ENCODE measurements at places on chromosomes 5 and 9. TPM values are rescaled to one million over a fixed set of nuclear protein-coding genes. Genes with fewer than 3 reads are reported as not detected.
A peak's percentile ranks its signal among the peaks of the same experiment; 100 is the strongest.

DNA sequence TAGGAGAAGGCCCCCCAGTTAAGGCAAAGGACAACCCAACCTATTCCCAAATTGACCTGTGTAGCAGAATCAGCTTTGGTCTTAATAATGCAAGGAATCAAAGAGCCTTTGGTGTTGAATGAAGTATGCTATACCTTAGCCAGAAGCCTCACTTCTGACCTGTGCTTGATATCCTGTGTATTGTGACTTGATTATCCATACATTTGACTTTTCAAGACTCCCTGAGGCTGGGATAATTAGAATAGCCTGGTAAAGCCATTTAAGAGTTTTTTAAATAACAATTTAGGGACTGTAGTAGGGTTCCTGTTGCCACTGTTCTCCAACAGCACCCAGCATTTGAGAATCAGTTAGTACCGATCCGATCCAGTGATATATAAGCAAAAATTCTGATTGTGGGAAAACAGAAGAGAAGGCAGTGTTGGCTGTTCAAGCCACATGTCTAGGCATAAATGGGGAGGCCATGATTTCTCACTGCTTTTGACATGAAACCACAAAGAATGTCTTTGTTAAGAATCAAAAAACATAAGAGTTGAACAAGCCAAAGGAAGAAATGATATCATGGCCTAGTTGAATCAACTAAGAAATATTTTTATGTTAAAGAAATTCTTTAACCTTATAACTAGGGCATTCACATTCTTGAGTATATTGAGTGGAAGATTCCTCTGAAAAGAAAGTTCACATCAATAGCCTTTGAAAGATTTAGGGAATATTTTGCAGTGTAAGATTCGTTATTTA, 98.9 kb downstream of the F2RL2 start:
- no peaks in the 10 kb centered on the region for H3K36me3 ChIP-seq
- no peak overlapping the region for H3K4me3 ChIP-seq
- H3K27ac ChIP-seq = no peak overlapping the region
- H3K4me1 ChIP-seq = no peaks in the 10 kb centered on the region
- no peaks in the 10 kb centered on the region for H3K27me3 ChIP-seq

DNA sequence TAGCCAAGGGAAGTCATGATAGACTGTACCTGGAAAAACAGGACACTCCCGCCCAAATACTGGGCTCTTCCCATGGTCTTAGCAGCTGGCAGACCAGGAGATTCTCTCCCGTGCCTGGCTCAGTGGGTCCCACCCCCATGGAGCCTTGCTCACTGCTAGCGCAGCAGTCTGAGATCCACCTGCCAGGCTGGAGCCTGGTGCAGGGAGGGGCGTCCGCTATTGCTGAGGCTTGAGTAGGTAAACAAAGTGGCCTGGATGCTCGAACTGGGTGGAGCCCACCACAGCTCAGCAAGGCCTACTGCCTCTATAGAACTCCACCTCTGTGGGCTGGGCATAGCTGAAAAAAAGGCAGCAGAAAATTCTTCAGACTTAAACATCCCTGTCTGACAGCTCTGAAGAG, 10.1 kb upstream of the THG1L start:
- H3K27me3 ChIP-seq = no peaks in the 10 kb centered on the region
- no peak for DNase-seq
- H3K4me3 ChIP-seq = no peak overlapping the region
- no peaks in the 10 kb centered on the region for H3K36me3 ChIP-seq
- peaks cover 3% of the 10 kb centered on the region for H3K4me1 ChIP-seq

DNA sequence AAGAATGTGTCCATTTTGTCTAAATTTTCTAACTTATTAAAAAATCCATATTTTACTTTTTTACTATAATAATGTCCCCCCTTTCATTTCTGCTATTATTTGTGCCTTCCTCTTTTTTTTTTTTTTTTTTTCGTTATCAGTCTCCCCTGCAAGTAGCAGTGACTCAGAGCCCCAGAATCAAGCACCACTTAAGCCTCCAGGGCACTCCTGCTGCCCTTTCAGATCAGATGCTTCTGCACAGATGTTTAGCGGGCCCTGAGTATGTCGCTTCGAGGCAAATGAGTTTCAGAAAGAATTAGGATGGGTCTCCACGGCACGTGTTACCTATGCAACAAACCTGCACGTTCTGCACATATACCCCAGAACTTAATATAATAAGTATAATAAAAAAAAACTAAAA, 11.7 kb downstream of the MED7 start:
- DNase-seq = no peak
- H3K4me1 ChIP-seq = no peaks in the 10 kb centered on the region
- H3K27ac ChIP-seq = no peak overlapping the region

NEUROG1 gene
- total RNA-seq = not detected

- H3K4me1 ChIP-seq = no peaks in the 10 kb centered on the region
- DNase-seq = no peak
- no peak overlapping the region for H3K27ac ChIP-seq
- H3K4me3 ChIP-seq = no peak overlapping the region
- no peaks in the 10 kb centered on the region for H3K27me3 ChIP-seq
These were observed 913.8 kb downstream of the TLE1 start for GRCh38 chr9:80775530-80775929.

DNA sequence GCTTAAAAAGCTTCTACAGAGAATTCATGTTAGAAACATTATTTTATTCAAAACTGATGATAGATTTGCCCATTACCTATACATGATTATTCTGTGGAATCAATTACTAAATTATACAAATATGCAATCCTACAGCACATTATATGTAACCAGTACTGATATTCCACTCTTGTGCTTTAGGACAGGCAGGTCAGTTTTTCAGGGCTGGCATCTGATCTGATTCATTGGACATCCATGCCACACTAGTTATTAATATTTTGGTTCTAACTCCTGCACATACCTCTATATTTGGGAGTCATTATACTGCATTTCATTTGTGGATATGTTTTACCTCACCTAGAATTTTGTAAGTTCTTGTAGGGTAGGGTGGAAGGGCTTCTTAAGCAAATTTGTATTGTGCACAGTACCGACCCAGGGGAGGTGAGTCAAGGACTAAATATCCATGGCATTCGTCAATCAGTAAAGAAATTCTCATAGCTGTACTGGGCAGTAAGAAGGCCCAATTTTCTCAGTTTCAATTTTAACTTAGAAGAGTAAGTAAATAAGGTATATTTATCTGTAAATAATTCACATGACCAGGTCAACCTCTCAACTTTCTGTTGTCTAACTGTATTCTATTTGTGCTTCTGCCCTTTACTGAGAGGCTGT, 33.5 kb downstream of the ELOVL7 start:
- no peak overlapping the region for H3K4me3 ChIP-seq
- DNase-seq = no peak
- no peaks in the 10 kb centered on the region for H3K27me3 ChIP-seq
- no peaks in the 10 kb centered on the region for H3K4me1 ChIP-seq

DNA sequence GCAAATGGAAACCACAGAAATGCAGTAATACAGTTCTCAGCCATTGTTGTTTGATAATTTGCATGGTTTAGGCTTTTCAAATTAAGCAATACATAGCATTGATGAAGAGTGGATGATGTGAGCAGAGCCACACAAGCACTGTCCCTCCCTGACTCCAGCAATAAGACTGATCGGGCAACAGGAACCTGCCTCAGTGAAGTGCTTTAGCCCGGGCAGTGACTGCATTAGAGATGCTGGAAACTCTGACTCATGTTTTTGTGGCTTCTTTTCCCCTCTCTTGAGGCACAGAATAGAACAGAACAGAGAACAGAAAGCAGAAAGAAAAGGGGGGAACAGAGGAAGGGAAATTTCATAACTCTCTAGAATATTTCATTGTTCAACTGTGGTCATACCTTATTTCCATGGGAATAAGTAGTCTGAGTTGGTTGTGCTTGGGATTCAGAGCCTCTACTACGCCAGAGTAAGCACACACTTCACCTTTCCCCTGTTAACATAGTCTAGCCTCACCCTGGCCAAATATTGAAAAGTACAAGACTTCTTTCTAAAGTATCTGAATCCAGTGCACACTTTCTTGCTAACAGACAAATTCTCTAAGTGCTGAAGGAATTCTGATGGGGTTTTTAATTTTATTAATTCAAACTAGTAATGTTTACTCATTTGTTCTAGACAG, 164.8 kb upstream of the VCAN start:
- H3K4me1 ChIP-seq = no peaks in the 10 kb centered on the region
- H3K4me3 ChIP-seq = no peak overlapping the region
- no peaks in the 10 kb centered on the region for H3K27me3 ChIP-seq
- H3K27ac ChIP-seq = no peak overlapping the region

SLC26A2 gene
- total RNA-seq = 12.4 TPM

GRCh38 chr9:93576258-93577077, at the start of gene PHF2:
Gene PHF2 (plus strand): TSS chr9:93576584. CDS start chr9:93576774, 190 bp downstream.
- peak; percentile 73 for DNase-seq
- H3K36me3 ChIP-seq = no peaks in the 10 kb centered on the region
- H3K27ac ChIP-seq = peak within 1 kb of the TSS; percentile 92
- no peaks in the 10 kb centered on the region for H3K27me3 ChIP-seq

DNA sequence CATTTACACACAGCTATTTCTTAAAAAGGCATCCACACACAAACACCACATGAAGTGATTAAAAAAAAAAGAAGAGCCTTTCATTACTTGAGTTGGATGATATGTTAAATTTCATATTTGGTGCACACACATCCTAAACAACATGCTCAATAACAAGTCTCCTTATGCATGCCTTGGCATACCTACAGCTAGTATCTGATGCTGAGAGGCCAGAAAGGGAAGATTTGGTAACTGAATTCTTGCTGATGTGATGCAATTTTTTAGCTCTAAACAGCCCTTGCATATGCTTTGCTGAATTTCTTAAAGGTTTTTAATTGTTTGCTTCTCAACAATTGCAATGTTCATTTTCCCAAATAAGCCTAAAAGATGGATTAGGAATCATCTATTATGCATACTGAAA, 338.8 kb downstream of the ARL15 start:
- H3K4me3 ChIP-seq = no peak overlapping the region
- no peaks in the 10 kb centered on the region for H3K36me3 ChIP-seq
- H3K27ac ChIP-seq = no peak overlapping the region
- H3K4me1 ChIP-seq = peaks cover 2% of the 10 kb centered on the region

GRCh38 chr5:167726642-167727041, 564.8 kb upstream of the WWC1 start:
- H3K4me1 ChIP-seq = no peaks in the 10 kb centered on the region
- H3K4me3 ChIP-seq = no peak overlapping the region
- DNase-seq = no peak
- H3K27me3 ChIP-seq = no peaks in the 10 kb centered on the region

DNA sequence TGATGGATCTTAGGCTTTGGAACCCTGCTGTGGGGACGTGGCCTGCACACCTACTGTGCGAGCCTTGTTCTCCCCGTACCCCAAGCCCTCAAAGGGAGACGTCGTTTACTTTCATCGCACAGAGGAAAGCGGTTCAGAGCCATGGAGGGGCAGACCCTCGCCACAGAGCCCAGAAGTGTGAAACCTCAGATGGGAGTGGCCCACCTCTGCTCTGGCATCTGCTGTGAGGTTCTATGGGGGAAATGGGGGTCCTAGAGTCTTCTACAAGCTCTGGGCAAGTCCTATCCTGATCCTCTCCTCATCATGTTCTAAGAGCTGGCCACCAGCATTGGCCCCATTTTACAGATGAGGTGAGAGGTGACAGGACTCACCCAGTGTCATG, 3.7 kb upstream of the RNF44 start:
- H3K4me3 ChIP-seq = no peak overlapping the region
- no peaks in the 10 kb centered on the region for H3K27me3 ChIP-seq
- no peaks in the 10 kb centered on the region for H3K36me3 ChIP-seq
- H3K27ac ChIP-seq = no peak overlapping the region

- no peaks in the 10 kb centered on the region for H3K4me1 ChIP-seq
- H3K27me3 ChIP-seq = no peaks in the 10 kb centered on the region
- H3K36me3 ChIP-seq = no peaks in the 10 kb centered on the region
- H3K27ac ChIP-seq = no peak within 1 kb of the TSS
- no peak for DNase-seq
These were observed at the start of gene IFNA14 for GRCh38 chr9:21239911-21240310. Gene IFNA14 (minus strand): TSS chr9:21240005. CDS start chr9:21239935, 70 bp downstream.

CTNND2 gene
- total RNA-seq = 5.5 TPM

GRCh38 chr5:90161414-90161813, 248.1 kb downstream of the CETN3 start:
- H3K27me3 ChIP-seq = no peaks in the 10 kb centered on the region
- H3K4me1 ChIP-seq = peaks cover 4% of the 10 kb centered on the region
- H3K27ac ChIP-seq = no peak overlapping the region
- no peak overlapping the region for H3K4me3 ChIP-seq
- DNase-seq = peak; percentile 56

PCDHB12 gene
- 8.1 TPM for total RNA-seq

DNA sequence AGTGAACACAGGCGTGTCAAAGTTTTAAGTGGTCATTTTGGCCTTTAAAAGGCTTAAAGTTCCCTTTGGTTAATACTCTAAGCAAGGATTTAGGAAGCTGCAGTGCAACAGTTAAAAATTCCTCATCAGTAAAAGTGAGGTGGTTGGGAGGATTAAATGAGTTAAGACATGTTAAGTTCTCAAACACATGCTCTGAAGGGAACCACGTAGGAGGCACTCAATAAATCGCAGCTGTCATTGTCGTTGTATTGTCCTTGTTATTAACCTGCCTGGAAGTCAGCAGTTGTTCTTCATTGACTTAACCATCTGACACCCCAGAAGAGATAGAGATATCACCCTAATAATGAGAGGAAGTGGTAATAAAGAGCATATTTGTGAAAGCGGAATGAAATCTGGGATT, 247.5 kb downstream of the MARCHF11 start:
- no peak for DNase-seq
- no peaks in the 10 kb centered on the region for H3K27me3 ChIP-seq
- no peak overlapping the region for H3K27ac ChIP-seq
- H3K4me3 ChIP-seq = no peak overlapping the region
